ENCODE measurements at places on chromosomes 7 and 10. TPM values are rescaled to one million over a fixed set of nuclear protein-coding genes. Genes with fewer than 3 reads are reported as not detected.

DNA sequence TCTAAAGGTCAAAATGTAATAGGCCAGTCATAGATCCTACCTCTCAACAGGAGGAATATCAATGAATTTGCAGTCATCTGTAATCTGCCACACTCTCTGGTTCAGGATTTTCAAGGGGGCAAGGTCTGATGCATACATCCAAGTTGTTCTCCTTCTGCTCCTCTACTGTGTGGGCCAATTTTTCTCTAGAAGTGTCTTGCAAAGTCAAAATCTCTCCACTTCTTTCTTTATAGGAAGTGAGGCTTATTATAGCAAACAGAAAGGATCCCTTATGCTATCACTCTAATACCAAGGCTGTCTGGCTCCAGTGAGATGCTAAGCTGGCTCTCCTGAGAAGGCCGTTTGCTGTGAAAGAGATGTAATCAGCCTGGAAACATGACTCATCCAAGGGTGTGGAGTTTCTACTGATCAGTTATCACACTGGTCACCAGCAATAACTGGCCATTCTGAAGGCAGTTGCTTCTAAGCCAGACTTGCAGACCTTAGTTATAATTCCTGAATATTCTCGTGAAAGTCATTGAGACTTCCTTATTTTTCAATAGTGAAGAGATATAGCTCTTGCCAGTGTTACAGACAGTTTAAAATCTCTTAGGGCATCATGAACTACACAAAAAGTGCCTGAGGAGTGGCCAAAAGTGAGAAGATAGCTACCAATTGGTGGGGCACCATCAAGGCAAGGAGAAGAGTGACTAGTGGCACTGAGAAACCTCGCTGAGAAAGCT, 43.2 kb upstream of the LRGUK start:
- H3K4me1 ChIP-seq, result no peaks in the 10 kb centered on the region
- no peaks in the 10 kb centered on the region for H3K36me3 ChIP-seq
- H3K4me3 ChIP-seq, result no peak overlapping the region
- no peaks in the 10 kb centered on the region for H3K27me3 ChIP-seq

DNA sequence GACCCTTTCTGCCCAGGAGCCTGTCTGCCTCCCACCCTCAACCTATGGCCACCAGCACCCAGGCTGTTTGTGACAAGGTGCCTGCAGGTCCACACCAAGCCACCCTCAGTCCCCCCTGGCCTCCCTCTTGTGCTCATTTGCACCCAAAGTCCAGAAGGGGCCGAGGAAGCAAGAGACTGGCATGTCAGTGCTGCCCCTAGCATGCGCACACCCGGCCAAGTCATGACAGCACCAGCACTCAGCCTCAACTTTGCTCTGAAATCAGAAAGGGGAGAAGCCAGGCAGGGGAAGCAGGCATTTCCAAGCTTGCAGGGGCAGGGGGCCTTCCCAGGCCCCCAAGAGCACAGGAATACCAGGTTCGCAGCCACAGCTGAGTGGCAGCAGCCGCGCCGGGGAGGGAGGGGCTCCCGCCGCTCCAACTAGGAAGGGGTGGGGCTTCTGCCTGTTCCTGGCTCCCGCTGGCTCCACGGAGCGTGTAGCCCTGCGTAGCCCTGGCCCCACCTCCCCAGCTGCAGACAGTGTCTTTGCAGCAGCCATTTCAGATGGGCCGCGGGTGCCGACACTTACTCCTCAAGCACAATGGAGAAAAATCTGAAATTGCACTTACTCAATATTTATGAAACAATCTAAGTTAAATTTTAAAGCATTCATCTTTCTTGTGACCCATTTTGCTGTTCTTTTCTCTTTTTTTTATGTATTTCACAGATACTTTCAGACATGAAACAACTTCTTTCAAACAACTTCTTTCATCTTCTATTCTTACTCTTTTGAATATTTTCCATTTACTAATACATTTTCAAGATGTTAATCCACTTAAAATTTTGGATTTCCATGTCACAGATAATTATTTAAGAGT, 54.9 kb upstream of the ABCB5 start:
- H3K27ac ChIP-seq, result no peak overlapping the region
- no peaks in the 10 kb centered on the region for H3K27me3 ChIP-seq
- H3K4me1 ChIP-seq, result no peaks in the 10 kb centered on the region
- DNase-seq, result no peak
- no peaks in the 10 kb centered on the region for H3K36me3 ChIP-seq

DNA sequence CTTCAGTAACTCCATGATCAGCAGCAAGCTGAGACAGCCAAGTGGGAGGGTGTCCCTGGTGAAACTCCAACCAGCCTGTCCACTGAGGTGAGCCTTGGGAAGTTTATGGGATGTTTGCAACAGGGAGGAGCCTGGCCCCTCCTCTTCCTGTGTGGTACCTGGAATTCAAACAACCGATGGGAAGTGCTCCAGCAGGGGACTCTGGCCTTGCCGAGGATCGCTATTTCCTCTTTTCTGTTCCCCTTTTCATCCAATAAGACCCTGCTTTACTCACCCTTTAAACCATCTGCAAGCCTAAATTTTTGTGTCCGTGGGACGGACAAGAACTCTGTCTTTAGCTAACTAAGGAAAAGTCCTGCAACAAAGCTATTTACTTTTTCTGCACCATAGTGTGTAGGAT, 491.1 kb upstream of the ZMIZ1 start:
- no peaks in the 10 kb centered on the region for H3K36me3 ChIP-seq
- no peak overlapping the region for H3K4me3 ChIP-seq
- H3K4me1 ChIP-seq, result no peaks in the 10 kb centered on the region
- peaks cover 3% of the 10 kb centered on the region for H3K27me3 ChIP-seq

DNA sequence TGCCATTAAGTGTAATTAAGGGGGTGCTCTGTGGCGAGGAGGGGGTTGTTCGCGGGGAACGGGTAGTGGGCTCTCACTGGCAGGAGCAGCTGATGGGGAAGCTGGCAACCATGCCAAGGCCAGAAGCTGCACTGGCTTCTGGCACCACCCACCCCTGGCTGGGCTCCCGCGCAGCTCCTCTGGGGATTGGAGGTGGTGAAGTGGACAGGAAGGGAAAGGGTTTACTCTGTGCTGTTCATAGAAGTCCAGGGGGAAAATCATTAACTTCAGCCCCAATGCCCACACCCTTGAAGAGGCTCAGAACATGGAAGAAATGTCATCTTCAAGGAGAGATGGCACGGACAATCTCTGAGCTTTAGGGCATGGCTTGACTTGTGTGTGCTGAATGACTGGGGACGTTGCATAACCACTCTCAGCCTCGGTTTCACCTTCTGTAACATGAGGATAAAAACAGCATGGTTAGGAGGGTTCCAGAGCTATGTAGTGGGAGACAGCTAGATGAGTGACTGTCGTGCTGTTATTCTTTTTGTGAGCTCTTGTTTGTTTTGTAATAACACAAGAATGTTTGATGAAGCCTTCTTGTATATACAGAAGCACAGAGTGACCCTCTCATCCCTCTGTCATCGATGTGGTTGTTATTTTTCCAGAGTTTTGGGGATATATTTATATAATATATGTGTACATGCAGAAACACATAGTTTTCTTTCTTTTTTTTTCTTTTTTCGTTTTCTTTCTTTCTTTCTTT, 29.9 kb downstream of the KAZALD1 start:
- no peak for DNase-seq
- no peak overlapping the region for H3K27ac ChIP-seq
- peaks cover 2% of the 10 kb centered on the region for H3K4me1 ChIP-seq
- peaks cover 12% of the 10 kb centered on the region for H3K27me3 ChIP-seq
- H3K36me3 ChIP-seq, result no peaks in the 10 kb centered on the region
- H3K4me3 ChIP-seq, result no peak overlapping the region

- H3K27ac ChIP-seq, result no peak overlapping the region
- DNase-seq, result peak; percentile 14
- no peaks in the 10 kb centered on the region for H3K27me3 ChIP-seq
- no peaks in the 10 kb centered on the region for H3K4me1 ChIP-seq
Observed at GRCh38 chr7:91949221-91950009, 8.8 kb downstream of the AKAP9 start.

- H3K4me1 ChIP-seq, result no peaks in the 10 kb centered on the region
- H3K27ac ChIP-seq, result no peak overlapping the region
- DNase-seq, result no peak
- no peaks in the 10 kb centered on the region for H3K36me3 ChIP-seq
- no peaks in the 10 kb centered on the region for H3K27me3 ChIP-seq
Observed at GRCh38 chr10:2340831-2341647, 603.7 kb upstream of the ADARB2 start.

DNA sequence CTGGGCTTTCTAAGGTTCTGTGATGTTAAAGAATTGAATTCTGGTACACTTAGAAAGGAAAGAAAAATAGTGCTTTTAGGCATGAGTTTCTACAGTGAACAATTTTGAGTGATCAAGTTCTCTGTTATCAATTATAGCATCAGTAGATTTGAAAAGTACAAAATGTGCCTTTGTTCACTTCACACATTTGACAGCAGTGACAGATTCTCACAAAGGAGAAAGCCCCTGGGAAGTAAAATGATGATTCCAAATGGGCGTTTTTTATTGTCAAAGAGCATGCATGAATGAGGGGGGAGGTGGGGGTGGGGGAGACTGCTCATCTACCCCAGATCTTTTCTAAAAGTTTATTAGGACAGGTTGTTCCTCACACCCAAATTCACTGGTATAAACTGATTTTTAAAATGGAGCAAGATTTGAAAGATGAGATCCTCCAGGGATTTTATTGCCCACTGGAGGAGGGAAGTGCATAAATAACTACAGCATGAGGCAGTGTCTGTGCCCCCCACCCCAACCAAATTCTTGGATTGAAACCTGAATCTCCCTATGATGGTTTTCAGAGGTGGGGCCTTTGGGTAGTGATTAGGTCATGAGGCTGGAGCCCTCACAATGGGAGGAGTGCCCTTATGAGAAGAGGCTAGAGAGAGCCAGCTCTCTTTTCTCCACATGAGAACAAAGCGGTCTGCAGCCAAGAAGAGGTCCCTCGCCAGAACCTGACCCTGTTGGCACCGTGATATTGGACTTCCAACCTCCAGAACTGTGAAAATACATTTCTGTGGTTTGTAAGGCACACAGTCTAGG, 79.5 kb downstream of the AOAH start:
- no peak overlapping the region for H3K4me3 ChIP-seq
- no peak for DNase-seq
- H3K36me3 ChIP-seq, result no peaks in the 10 kb centered on the region
- no peaks in the 10 kb centered on the region for H3K4me1 ChIP-seq

GRCh38 chr7:128385988-128386925, 23.5 kb downstream of the IMPDH1 start:
- peaks cover 12% of the 10 kb centered on the region for H3K27me3 ChIP-seq
- no peak overlapping the region for H3K27ac ChIP-seq
- H3K4me1 ChIP-seq, result no peaks in the 10 kb centered on the region
- H3K4me3 ChIP-seq, result no peak overlapping the region
- H3K36me3 ChIP-seq, result no peaks in the 10 kb centered on the region

DNA sequence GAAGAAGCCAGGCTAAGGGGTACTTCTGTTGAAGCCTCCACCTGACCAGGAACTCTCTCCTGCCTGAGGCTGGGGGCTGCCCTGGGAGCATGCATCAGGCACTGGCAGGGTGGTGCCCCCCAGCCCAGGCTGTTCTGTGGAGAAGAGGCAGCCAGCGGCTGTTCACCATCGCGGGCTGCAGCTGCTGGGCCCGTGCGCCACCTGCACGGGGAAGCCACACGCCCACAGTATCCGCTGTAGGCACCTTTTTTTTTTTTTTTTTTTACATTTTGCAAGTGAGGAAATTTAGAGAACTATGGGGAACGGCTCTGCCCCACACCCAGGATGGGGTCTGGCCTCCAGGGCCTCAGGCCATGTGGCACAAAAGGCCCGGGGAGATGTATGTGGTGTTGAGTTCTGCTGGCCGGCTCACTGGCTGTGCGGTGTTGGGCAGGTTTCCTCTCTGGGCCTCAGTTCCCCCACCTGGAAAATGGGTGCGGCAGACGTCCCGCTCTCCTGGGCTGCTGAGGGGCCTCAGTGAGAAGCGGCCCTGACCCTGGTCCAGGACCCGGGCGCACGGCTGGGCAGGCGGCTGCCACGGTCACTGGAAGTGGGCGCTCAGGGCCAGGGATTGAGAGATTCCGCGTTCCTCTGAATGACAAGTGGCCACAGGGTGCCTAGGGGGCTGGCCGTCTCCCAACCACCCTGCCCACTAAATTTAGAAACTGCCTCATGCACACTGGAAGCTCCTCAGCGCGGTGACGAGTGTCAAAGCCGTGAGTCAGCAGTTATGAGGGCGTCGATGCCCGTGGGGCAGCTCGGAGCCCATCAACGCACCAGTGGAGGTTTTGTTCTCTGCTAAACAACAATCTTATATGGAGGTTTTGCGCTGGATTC, 8.8 kb upstream of the INTS1 start:
- H3K4me3 ChIP-seq, result no peak overlapping the region
- peak; percentile 85 for DNase-seq
- H3K4me1 ChIP-seq, result peaks cover 5% of the 10 kb centered on the region
- peak overlapping the region; percentile 16 for H3K27ac ChIP-seq

DNA sequence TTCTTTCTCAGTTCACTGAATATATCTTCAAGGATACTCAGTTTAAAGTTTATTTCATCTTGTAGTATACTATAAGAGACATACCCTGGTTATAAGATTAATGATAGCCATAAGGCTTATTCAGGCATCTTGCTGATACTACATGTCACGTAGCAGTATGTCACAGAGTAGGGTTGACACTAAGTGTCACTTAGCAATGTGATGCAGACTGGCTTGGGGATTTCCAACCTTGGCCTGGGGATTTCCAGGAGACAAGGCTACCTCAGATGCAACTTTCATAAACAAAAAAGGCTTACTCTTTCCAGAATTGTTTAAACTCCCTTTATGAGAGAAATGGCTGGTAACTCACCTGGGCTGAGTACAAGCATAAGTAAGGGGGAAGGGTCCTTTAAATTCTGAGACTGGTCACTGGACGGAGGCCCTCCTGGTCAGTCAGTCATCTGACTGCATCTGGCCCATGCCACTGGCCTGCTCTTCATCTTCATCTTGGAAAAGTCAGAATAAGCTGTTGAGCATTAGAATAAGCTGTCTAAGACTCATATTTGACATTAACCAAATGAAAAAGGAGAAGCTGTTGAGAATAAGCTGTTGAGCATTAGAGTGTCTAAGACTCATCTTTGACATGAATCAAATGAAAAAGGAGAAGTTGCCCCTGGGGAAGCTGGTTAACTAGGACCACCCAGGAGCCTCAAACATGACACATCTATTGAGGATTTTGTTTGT, 9.5 kb downstream of the SLC13A1 start:
- DNase-seq, result no peak
- H3K27ac ChIP-seq, result no peak overlapping the region
- H3K36me3 ChIP-seq, result no peaks in the 10 kb centered on the region
- no peaks in the 10 kb centered on the region for H3K4me1 ChIP-seq
- H3K4me3 ChIP-seq, result no peak overlapping the region

DNA sequence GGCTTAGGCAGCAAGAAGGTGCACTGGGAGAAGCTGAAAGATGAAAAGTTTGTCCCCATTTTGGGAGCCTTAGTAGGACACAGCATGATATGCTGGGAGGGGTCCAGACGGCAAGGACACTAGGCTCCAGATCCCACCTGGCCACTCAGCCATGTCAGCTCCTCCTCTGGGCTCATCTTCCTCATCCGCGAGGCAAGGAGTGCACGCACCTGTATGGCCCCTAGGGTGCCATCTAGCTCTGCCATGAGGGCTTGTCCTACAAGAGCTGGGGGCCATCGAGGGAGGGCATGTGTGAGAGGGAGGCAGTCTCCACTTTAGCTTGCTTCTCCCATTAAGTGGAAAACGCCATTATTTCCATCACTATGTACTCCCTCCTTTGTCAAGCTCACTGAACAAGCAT, 136.2 kb upstream of the ADAM12 start:
- H3K4me3 ChIP-seq, result no peak overlapping the region
- no peak for DNase-seq
- no peaks in the 10 kb centered on the region for H3K36me3 ChIP-seq
- H3K27ac ChIP-seq, result no peak overlapping the region
- H3K27me3 ChIP-seq, result no peaks in the 10 kb centered on the region
- no peaks in the 10 kb centered on the region for H3K4me1 ChIP-seq

NPC1L1 gene
- polyA plus RNA-seq, result 0.09 TPM

ASB4 gene
- not detected for polyA plus RNA-seq

TYW1B gene
- 4.7 TPM for polyA plus RNA-seq

MCU gene
- polyA plus RNA-seq, result 63.2 TPM

FGL2 gene
- polyA plus RNA-seq, result 4.9 TPM

BPGM gene
- polyA plus RNA-seq, result 24.0 TPM

Measured in fibroblast of lung (primary cell).